ENCODE measurements at places on chromosomes 12 and 14.

DNA sequence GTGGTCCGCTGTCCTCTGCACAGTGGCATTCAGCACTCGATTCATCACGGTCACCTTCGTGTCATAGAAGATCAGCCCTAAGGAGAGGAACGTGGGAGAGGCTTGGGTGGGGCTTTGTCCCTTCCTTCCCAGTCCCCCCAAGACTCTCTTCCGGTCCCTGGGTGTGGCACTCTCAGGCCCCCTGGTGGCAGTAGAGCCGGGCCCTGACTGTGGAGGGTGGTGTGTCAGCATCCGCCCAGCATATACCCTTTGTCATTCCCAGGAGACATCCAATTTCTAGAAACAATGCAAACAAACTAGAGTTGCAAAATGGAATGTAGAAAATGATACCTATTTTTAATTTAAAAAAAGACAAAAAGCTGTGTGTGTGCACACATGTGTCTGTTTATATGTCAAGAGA, 45.0 kb downstream of the TRAFD1 start:
- peak; percentile 4 for DNase-seq

DNA sequence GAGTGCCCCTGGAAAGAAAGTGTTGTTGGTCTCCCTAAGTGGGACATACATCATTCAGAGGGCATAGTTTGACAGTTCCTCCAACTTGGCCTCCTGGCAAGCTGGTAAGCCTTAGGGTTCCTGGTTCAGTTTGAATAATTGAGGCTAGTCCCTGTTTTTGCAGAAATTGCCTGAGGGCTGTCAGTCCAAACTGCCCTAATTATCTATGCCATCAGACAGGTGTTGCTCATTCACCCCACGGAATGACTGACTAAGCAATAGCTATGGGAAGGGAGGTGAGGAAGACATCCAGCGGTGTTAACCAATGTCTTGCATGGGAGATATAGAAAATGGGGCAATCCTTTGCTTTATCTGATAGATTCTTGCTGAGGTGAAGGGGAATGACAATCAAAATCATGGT, 37.6 kb downstream of the SPTSSA start:
- DNase-seq = no peak

DNA sequence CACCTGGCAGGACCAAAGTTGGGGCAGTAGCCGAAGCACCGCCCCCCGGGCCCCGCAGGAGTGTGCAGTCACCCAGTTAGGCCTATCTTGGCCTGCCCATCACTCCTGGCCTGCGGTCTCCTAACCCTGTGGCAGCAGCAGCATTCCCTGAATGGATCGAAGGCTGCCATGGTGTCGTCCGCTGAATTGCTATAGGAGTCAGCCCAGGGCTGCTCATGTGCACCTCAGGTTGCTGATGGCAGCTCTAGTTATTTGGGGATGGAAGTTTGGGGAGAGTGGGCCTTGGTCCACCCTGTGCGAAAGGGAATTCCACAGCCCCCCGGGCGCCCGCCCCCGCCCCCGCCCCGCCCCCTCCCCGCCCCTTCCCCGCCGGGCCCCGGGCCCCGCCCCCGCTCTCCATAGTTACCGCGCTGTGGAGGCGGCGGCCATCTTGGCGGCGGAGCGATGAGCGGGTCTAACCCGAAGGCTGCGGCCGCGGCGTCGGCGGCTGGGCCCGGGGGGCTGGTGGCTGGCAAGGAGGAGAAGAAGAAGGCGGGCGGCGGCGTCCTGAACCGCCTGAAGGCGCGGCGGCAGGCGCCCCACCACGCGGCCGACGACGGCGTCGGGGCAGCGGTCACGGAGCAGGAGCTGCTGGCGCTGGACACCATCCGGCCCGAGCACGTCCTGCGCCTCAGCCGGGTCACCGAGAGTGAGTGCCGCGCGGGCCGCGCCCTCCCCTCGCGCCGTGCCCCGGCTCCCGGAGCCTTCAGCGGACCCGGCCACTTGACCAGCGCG, at the start of gene UNC119B:
Gene UNC119B (plus strand): TSS at position 428 of the 774 bp plus-strand sequence. CDS start 17 bp downstream, at position 445.
- peak; percentile 49 for DNase-seq

- DNase-seq = no peak
These were observed 288.6 kb upstream of the PWP1 start for GRCh38 chr12:107396991-107397390.

DNA sequence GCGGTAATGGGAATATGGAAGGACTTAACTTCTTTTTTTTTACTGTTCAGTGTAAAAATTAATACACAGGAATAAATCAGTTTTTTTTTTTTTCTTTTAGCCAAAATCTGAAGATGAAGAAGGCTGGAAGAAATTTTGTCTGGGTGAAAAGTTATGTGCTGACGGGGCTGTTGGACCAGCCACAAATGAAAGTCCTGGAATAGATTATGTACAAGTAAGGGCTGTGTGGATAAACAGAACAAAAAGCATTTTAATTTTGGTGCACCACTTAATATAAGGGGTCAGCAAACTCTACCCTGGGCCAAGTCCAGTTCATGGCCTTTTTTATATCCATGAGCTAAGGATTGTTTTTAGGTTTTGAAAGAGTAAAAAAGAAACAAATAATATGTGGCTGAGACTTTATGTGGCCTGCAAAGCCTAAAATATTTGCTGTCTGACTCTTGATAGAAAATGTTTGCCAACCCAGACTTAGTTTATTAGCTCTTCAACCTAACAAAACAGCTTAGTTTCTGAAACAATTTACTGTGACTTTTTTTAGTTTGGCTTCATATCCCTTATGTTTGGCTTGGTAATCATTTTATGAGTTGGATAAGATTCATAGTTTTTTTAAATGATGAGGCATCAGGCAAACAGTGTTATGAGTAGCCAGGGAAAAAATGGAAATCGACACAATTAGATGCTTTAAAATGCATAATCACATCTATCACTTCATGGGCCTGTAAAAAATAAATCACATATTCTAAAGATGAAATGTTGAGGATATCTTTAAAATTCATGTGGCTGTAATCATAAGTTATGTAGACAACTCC, 8.4 kb downstream of the GEMIN2 start:
- DNase-seq = no peak

GRCh38 chr12:3224530-3224903, 147.3 kb downstream of the TSPAN9 start:
- DNase-seq = no peak

- no peak for DNase-seq
These were observed 1442.0 kb downstream of the AACS start for GRCh38 chr12:126507231-126507630.

DNA sequence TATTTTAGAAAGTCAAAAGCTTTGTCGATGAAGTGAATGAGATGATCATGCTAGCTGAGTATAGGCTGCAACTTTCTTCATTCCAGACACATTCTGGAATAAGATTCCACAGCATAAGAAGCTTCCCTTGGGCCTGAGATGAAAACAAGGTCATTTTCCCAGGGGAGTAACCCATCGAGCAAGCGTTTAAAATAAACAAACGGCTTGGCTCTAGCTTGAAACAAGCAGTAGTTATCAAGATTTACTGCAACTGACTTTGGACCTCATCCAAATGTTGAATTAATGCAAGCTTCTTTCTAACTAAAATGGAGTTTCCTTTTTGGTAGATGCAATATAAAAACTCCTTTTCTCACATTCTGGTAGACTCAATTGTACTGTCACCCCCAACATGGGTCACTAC, 23.0 kb downstream of the KCNJ8 start:
- no peak for DNase-seq

DNA sequence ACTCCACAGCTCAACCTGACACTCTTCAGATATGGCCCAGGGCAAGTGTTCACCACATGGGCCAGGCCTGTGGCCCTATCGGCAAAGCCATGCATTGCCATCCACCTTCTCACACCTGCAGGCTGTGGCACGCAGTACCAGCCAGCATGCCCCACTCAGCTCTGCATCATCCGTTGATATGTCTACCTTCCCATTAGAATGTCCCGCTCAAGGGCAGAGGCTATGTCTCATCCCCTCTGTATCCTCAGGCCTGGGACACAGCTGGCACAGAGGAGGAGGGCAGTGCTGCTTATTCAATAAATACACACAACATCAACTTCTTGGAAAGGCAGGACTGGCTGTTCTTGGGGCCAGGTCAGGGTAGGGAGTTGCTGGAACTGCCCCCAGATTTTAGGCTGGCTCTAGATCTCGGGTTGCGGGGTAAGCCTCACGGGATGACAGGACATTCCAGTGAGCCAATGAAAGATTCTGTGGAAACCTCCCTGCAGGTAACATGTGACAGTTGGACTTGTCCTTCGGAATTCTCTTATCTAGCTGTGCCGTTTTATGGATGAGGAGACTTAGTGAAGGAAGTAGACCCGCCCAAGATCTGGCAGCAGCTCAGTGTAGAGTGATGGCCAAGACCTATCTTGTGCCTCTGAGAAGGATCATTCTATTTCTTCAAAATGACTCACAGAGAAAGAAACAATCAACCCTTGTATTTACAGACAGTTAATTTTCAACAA, 25.6 kb downstream of the SYNE3 start:
- DNase-seq = no peak

- no peak for DNase-seq
These were observed 90.4 kb downstream of the BORCS5 start for GRCh38 chr12:12447236-12447635.

DNA sequence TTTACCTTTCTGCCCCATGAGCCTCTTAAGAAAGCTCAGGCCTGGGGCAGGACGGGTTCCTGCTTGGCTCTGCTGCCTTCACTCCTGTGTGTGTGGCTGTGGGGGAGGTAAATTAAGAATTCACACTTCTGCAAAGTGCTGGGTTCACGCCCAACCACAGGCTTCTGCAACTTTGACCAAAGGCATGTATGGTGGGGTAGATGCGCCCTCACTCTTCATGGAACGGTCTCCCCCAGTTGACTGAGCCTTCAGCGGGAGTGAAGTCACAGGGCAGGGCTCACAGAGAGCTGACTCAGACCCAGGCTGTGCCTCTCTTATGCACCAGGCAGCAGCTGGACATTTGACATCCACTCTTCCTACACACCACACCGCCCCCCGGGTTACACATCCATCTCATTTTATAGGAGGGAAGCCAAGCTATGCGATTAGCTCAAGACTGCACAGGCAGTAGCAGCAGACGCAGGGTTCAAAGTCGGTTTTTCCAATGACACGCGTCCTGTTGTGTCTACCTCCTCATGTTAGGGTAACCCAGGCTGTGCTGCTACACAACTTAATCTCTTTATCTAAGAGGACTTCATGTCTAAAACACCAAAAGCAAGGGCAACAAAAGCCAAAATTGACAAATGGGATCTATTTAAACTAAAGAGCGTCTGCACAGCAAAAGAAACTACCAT, 15.4 kb upstream of the BCL11B start:
- DNase-seq = no peak

GRCh38 chr12:66964629-66965028, 285.8 kb upstream of the GRIP1 start:
- no peak for DNase-seq

GRCh38 chr12:18750085-18750484, 12.2 kb downstream of the CAPZA3 start:
- peak; percentile 53 for DNase-seq

- DNase-seq = no peak
These were observed 34.6 kb downstream of the FMNL3 start for GRCh38 chr12:49672301-49673217.

Data from foreskin fibroblast (primary cell).